Liver (tissue), 10 donors: ENCODE measurements at places on chromosomes 2 and 18. TPM values are rescaled to one million over a fixed set of nuclear protein-coding genes. Genes with fewer than 3 reads are reported as not detected.

IL1RL1 gene
- 0.75 TPM for total RNA-seq

DNA sequence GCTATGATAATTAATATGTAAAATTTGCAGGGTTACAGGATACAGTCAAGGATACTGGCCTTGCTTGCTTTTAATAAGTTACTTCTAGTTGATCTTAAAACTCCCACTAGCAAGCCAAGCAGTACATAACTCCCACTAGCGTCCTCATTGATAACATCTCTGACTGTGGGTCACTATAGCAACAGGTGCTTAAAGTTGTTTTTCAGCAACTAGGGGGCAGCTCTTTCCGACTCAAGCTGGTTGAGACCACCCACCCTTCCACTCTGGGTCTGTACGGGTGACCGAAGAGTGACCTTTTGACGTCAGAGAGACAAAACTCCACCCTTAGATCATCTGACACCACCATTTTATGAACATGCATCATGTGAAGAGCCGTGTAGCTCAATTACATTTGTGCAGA, 208.6 kb downstream of the MYO1B start:
- no peak for DNase-seq

GRCh38 chr2:226994775-226995174, 158.9 kb downstream of the RHBDD1 start:
- no peak for DNase-seq

DNA sequence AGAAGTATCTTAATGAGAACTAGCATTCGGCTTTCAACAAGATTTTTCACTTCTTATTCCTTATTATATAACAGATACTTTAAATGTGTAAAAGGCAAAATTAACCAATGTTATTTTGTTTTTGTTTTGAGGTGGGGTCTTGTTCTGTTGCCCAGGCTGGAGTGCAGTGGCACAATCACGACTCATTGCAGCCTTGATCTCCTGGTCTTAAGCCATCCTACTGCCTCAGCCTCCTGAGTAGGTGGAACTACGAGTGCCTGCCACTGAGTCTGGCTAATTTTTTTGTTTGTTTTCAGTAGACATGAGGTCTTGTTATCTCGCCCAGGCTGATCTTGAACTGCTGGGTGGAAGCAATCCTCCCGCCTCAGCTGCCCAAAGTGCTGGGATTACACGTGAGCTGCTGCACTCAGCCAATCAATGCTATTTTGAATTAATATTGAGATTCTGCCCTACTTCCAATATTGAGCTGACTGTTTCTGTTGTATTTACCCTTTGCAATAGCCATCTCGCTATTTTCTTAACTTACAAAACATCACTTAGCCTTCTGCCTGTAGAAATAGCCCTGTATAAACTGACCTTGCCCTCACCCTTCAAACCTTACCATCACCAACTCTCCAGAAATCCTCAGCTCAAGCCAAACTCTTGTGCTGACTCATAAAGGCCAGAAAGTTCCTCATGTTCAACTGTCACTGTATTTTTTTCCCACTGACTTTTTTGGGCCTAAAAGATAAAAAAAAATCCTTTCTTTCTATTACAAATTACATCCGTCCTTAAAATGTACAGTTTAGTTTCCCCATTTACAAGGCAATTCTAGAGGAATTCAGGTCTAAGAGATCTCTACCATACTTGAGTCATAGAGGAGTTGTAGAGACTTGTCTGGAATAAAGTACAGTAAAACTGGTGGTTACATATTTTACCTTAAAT, 94.3 kb downstream of the OLA1 start:
- DNase-seq: no peak

DNA sequence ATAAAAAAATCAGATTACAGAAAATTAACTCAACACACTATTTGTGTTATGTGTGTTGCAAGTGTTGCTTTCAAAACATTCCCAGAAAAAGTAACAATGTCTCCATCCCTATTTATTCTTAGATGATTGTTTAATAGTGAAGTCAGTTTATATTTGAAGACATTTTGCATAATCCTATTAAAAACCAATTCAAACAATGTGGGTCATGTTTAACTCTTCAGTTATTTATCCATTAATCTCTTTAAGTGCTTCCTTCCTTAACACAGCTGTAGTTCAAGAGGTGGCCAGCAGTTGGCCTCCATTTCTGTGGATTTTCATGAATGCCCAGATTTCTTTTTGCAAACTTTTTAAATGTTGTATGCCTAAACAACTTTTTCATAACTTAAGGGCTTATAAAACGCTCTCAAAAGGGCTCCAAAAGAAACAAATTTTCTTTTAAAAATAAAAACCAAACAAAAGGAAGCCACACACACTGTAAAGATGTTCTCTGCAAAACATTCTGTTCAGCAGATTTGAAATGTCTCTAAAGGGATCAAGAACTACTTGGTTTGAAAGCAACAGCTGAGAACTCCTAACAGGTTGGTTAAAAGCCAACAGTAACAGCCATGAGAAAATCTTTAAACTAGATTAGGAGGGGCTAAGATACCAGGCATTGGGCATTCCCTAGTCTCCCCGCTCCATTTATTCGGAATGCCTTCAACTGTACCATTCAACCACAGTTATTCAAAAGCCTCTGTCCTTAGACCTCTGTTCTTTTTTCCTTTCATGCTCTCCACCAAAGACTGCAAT, 71.5 kb downstream of the THADA start:
- no peak for DNase-seq

DNA sequence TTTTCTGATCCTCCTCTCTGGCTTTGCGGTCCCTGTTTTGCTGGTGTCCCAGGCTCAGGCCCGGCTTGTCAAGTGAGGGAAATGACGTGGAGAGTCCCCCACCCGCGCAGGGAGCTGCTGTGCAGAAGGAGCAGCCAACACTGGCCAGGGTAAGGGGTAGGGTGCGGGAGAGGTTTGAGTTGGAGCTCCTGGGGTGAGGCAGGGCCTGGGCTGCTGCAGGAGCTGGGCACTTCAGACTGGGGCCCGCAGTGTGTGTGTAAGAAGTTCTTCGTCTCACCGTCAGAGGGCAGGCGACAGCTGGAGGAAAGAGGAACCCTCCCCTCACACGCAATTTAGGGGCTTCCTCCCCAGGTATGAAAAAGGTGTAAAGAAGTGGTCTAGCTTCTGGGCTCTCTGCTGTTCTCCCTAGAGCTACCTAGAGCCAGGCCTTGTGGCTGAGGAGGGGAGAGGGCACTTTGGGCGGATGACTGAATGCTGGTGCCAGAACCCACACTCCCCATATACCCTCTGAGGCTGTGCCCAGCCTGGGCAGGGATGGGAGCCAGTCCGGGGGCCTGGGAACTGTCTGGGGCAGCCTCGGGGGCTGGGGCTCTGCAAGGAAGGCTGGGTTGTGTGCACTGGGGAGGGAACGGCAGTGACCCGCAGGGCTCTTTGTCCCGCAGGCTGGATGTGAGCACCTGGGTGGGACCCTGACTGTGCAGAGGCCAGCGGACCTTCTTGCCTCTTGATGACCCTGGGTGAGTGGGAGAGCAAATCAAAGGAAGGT, 11.8 kb downstream of the CELF4 start:
- DNase-seq: no peak

- no peak for DNase-seq
These were observed 144.3 kb upstream of the TFPI start for GRCh38 chr2:187698374-187699110.

GRCh38 chr2:45145073-45145899, 136.0 kb upstream of the SIX2 start:
- DNase-seq: no peak

GRCh38 chr2:240368781-240369331, 66.6 kb upstream of the GPC1 start:
- no peak for DNase-seq

DNA sequence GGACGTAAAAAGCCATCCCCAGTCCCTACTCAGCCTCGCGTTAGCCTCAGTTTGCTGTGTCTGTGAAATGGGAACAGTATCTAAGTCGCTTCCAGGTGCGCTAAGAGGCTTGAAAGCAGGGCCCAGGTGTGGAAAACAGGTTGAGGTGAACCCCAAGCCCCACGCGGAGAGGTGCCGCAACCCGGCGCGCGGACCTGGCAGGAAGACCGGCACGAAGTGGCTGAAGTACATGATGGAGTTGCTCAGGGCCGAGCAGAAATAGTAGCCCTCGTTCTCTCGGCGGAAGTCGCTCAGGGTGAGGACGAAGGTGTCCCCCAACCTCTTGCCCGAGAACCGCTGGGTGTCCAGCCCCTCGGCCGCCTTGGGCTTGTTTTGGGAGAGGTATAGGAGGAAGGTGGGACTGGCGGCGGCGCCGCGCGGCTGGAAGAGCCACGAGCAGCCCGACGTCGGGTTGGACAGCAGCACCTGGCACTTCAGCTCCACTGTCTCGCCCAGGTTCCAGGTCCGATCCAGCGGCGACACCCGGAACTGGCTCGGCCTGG, 508 bp downstream of the CD8A start:
- DNase-seq: no peak

GRCh38 chr2:29215739-29216608, 100.8 kb downstream of the CLIP4 start:
- peak; percentile 6 for DNase-seq

GRCh38 chr18:26021061-26021754, 69.2 kb downstream of the SS18 start:
- no peak for DNase-seq

GRCh38 chr18:58400331-58400870, 228.5 kb downstream of the ALPK2 start:
- DNase-seq: no peak

HOXD9 gene
- total RNA-seq: not detected

DNA sequence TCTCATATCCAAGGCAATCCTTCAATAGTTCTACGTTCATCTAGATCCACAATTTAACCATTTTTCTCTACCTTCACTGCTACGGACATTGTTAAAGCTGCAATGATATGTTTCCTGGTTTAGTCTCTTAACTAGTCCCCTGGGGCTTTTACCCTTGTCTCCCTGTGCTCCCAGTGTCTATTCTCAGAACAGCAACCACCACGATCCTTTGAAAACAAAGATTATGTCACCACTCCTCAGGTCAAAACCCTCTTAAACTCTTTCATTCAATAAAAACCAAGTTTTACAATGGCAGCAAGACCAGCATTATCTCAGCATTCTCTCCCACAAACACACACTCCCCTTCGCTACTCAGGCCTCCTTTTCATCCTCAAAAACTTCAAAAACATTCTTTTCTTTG, 298.2 kb upstream of the CHST9 start:
- no peak for DNase-seq

- DNase-seq: no peak
These were observed 250 bp downstream of the ACTR1B start for GRCh38 chr2:97663626-97663961.

CFAP210 gene
- total RNA-seq: 0.33 TPM

DNA sequence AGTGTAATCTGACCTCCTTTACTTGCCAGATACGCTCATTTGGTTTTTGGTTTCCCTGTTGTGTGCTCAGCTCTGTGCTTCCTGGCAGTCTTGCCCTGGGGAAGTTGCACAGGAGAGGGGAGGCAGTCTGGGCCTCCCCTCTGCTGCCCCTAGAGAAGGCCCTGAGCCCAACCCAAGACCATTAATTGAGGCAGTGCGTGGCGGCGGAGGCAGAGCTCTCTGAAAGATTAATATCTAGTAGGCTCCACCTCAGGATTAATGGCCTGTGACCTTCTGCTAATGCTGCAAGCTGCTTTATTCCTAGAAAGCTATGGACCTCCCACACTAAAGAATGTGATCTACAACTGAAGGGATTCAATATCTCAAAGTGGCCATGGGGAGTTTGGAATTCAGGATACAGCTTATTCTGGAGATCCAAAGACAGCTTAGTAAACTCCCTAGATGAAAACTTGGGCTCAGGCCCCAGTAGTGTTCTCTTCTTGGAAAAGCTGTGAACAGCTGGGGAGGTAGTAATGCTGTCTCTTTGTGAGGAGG, 41.4 kb upstream of the MAPRE2 start:
- no peak for DNase-seq

GRCh38 chr18:9365406-9365805, 30.8 kb downstream of the TWSG1 start:
- no peak for DNase-seq

GRCh38 chr2:10497797-10498251, 49.7 kb upstream of the ODC1 start:
- peak; percentile 30 for DNase-seq

RBKS gene
- 6.3 TPM for total RNA-seq

DNA sequence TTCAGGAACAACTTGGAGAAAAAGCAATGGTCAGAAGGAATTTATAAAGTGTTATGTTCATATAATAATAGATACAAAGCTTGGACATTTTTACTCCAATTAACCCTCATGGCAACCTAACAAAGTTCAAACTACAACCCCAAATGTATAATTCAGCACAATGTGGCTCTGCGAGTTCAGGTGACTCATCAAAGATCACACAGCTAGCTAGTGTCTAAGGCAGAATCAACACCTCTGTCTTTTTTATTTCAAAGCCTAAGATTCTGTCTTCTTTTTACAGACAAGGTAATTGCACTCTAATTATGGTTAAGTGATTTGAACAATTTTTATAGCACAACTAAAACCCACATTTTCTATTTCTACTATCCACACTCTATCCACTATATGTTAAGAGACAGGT, 90.5 kb downstream of the CHST9 start:
- no peak for DNase-seq

GRCh38 chr2:181317511-181317910, 139.7 kb upstream of the ITGA4 start:
- DNase-seq: no peak

DNA sequence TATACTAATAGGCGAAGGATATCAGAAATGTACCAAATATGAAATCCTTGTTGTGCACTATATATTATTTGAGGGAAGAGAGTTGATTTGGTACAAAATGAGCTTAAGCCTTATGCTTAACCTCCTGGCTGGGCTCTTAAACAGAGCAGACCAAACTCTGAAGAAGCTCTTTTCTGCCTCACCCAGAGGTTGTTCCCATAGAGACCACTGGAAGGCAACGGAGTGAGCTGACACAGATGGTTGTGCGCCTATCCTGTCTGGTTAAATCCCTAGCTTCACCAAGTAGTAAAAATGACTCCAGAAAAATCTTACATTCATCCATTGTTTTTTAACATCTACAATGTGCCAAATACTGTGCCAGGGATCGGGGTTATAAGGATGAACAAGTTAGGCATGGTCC, 55.9 kb upstream of the NOL4 start:
- DNase-seq: no peak

COQ10B gene
- 22.1 TPM for total RNA-seq

GRCh38 chr2:202208526-202208925, 29.9 kb downstream of the SUMO1 start:
- DNase-seq: no peak

DNA sequence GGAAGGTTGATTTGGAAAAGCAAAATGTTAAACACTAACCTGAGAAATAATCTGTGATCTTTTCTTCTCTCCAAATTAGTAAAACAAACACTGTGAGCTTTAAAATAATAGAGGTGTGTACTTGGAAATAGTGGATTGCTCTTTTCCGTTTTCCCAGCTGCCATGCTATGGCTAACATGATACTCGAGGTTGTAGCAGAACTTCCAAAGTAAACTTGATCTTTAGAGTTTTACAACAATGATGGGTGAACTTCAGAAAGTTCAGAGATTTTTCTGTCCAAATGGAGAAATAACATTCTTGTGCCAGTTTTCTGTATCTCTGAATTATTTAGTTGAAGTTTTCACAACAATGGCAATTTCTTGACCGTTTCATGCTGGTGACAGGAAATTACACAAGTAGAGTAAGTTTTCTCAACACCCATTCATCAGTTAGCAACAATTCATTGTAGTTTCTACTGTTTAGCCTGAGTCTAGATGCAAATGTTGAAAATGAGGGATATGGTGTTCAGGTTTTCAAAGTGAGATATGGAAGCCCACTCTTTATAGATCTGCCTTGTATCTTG, 135.3 kb upstream of the CTAGE1 start:
- no peak for DNase-seq

GRCh38 chr2:203551778-203552177, 16.7 kb upstream of the RAPH1 start:
- DNase-seq: no peak
